OCI-M1 (cell line): ENCODE measurements at places on chromosomes 3 and 15.

- no peak for DNase-seq
Measured at GRCh38 chr15:33980159-33980558, 11.9 kb downstream of the CHRM5 start.

- DNase-seq: no peak
Measured at GRCh38 chr3:77967621-77968020, 927.7 kb downstream of the ROBO2 start.

GRCh38 chr3:144272680-144273079 lies 301.1 kb downstream of the DIPK2A start:
- DNase-seq: no peak

GRCh38 chr15:27796405-27797320 lies 302.5 kb downstream of the OCA2 start:
- no peak for DNase-seq

DNA sequence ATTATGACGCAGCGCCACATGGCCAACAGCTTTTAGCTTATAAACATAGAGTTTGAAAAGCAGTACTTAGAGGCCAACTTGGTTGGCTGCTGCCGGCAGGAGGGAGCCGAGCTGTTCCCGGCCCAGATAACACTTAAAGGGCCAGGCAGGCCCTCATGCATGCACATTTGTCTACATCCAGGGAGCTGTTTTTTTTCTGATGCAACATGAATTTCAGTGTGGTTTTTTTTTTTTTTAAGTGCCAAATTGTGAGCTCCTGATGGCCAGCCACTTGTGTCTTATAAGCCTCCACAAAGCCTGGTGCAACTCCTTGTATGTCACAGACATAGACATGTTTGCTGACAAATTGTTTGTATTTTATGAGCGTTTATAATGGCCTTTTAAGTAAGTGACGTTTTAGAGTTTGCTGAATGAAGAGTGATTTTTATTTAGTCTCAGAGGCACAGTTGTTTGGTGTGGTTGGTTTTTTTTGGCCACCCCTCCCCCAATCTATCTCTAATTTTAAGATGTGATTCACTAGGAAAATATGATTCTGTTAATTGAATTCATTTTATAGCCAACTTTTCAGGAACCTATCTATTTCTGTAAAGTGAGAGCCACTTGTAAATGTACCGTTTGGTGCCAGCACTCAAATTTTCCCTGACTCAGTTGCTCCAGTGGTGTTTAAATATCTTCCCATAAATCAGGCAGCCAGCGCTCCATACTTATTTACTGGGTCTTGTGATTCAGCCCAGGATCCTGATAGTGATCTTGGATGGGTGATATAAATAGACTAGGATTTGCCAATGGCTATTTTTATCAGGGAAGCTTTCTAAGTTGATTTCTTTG lies 134.3 kb downstream of the VGLL4 start:
- peak; percentile 98 for DNase-seq

- no peak for DNase-seq
Measured at GRCh38 chr15:42363487-42363886, 4.2 kb downstream of the CAPN3 start.

DNA sequence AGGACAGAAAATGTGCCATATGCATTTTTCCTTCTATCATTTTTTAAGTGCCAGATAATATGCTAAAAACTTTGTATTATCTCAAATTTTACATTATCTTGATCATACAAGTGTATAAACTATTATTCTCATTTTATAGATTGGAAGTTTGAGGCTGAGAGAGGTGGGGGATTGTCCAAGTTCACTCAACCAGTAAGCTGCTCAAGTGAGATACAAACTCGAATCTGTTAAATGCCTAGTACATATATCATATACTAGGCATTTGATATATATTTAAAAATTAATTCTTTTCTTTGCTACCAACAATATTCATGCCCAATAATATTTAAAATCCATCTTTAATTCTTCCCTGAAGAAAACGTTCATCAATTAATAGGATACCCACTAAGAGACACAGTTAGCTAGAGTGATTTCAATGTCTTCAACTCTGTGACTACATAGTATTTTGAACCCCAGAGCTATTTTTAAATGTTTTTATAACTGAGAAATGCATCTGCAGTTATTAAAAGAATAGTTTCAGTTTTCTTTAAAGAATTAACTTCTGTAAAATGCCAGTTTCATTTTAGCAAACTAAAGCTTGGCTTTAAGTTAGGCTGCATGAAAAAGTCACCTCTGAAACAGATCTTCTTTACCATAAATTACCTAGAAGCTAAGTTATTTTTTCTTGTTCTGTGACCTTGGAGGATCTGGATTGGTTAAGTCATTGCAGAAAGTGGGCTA lies 40.4 kb downstream of the IQCB1 start:
- no peak for DNase-seq

DNA sequence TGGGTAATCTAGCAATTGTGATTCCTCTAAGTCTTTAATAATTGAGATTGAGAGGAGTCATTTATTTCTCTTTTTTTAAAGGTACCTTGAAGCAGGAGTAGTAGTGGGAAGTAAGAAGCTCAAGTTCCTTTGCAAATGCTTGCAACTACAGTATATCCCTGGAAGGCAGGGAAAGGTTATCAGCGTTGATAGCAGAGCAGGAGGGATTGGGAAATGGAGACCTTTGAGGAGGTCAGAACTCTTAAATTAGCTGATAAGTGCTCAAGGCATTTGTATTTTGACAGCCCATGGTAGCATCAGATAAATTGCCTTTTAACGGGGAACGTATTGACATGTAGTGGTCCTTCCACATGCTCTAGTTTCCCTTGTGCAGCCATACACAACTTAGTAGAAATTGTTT lies 47.7 kb downstream of the MEF2A start:
- no peak for DNase-seq

DNA sequence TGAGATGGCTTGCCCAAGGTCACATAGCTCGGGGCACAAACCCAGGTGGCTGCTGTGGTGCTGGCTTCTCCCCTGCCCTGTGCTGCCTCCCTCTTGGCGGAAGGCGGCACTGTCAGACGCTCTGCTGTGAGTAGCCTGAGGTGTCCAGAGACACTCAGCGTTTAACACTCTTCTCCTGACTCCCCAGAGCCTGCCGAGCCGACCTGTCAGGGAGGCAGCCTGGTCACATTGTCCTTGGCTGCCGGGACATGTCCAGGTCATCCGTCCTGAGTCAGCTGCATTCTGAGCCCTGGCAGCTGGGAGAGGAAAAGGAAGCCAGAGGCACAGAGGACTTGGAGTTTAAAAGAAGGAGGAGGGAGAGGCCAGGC lies 4.7 kb downstream of the LMAN1L start:
- DNase-seq: no peak

GRCh38 chr3:12395349-12396012 lies 88.8 kb upstream of the TSEN2 start:
- peak; percentile 67 for DNase-seq

DNA sequence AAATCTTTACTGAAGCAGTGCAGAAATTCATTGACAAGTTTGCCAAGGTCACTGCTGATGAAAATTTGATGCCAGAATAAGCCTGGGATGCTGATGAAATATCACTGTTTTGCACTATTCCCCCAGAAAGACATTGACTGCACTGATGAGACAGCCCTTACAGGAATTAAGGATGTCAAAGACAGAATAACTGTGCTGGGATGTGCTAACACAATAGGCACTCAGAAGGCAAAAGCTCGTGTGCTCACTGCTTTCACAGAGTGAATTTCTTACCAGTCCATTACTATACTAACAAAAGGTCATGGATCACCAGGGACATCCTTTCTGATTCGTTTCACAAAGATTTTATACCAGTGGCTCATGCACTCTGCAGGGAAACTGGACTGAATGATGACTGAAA lies 69.4 kb downstream of the MCF2L2 start:
- no peak for DNase-seq

DNA sequence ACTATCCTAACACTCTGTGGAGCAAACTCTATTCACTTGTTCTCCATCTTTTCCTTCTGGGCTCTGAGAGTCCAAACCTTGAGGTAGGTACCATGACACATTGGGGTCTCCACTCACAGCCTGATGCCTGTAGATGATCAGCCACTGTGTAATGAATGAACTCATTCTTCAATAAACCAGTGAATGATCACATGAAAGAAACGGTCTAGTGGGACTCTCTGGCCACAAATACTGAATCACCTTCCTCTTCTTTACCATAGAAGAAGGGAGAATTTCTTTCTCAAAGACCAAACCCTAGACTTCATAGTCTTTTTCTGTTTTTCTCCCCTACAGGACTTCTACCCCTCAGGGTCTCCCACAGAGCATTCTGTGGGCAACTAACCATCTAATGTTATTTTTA lies 20.5 kb upstream of the ABHD2 start:
- DNase-seq: peak; percentile 44

DNA sequence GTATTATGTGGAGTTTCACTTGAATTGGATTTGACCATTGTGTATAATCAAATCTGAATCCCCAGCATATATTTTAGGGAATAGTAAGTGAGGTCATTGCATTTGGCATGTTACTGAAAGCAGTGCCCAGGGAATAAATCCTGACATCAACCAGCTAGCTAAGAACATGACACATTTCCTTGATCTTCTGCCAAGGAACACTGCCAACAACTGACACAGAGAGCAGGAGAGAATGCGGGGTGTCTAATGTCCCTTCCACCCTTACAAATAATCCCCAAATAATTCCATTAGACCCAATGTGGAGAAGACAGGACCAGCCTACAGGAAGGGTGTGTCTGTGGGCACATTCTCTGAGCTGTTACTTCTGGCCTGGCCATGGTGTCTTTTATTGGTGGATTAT lies 30.6 kb upstream of the UBE3A start:
- no peak for DNase-seq

DNA sequence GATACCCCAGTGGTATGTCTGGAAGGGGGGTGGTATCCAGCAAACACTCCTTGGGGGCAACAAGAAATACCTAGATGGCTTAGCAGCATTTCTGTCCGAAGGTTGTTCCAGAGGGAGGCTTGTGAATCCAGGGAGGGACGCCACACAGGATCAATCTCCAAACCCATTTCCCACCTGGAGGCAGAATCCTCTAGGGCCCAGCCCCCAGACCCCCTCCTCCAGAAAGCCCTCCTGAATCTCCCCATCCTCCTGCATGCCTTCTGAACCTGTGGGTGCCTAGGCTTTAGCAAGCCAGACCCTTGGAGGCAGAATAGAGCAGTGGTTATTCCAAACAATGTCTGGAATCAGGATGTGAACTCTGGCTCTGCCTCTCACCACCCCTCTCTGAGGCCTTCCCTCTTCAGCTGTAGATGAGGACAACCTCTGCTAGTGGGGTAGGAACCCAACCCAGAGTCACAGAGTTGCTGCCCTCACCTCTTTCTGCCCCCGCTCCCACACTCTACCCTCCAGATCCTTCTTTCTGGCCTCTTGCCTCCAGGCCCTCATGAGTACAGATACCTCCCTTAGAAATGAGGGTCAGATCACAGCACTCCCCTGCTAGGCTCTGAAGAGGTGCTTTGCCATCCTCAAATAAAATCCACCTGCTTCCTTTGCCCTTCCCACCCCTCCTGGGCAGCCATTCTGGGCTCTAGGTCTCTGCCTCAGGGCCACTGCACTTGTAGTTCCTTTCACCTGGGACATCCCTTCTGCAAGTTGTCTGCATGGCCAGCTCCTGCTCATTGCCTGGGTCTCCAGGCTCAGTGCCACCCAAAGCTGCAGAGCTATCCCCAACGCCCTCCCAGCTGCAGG lies 8.1 kb downstream of the CISH start:
- DNase-seq: no peak

GRCh38 chr3:133820129-133820528 lies 14.5 kb downstream of the SRPRB start:
- DNase-seq: no peak

GRCh38 chr3:189490749-189491148 lies 140.4 kb upstream of the TP63 start:
- no peak for DNase-seq

GRCh38 chr3:197227780-197228574 lies 70.4 kb downstream of the DLG1 start:
- DNase-seq: no peak

DNA sequence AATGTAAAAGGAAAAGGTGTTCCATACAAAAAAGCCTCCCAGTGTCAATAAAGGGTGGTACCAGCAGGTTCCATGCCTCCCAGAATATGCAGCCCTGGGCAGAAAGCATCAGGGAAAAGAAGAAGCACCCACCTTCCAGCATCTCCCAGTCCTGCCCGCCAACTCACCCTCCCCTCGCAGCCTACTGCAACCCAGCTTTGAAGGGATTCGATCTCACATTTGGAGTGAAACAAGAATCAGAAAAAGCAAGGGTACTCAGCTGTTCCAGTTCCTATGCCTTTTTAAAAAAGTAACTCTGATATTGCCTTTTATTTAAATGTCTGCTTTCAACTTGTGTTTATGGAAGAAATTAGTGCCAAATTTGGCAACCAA lies 166.9 kb downstream of the ADAMTS17 start:
- no peak for DNase-seq

DNA sequence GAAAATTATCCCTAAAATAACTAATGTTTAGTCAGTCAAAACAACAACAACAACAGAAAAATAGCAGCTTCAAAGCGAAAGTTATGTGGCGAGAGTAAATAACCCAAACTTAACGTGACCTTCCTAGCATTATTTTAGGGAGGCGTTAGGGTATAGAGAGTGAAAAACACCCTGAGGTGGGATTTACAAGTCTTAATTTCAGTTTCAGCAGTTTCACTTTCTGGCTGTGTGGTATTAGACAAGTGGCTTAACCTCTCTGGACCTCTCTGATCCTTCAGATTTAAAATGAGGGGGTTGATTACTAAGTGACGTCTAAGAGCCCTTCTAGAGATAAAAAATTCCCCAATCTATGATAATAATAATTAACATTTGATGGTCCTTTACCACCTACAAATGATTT lies 291.2 kb downstream of the ZBTB20 start:
- peak; percentile 44 for DNase-seq

GRCh38 chr15:63407612-63408011 lies 26.0 kb upstream of the CA12 start:
- DNase-seq: no peak

DNA sequence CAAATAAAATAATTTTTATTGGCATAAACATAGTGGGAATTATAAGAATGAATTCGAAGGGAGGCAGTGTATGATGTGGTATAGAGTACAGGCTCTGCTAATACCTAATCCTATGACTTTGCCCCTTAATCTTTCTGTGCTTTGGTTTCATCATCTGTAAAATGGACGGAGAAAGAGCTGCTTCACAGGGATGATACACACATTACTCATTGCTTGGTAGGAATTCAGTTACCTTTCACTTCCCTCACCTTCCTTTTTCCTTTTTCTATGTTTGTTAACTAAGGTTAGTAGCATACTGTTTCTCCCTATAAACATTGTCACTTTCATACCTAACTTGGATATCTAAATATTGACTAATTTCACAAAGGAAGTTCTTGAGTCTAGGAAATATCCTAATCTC lies 36.2 kb downstream of the LEKR1 start:
- no peak for DNase-seq
